ENCODE measurements at places on chromosomes 16 and 17. TPM values are rescaled to one million over a fixed set of nuclear protein-coding genes. Genes with fewer than 3 reads are reported as not detected.

TBC1D3G gene
- total RNA-seq = not detected

P2RX5 gene
- total RNA-seq = 10.0 TPM

CD300H gene
- total RNA-seq = not detected

TBC1D28 gene
- not detected for total RNA-seq

CHST5 gene
- total RNA-seq = 0.16 TPM

DNA sequence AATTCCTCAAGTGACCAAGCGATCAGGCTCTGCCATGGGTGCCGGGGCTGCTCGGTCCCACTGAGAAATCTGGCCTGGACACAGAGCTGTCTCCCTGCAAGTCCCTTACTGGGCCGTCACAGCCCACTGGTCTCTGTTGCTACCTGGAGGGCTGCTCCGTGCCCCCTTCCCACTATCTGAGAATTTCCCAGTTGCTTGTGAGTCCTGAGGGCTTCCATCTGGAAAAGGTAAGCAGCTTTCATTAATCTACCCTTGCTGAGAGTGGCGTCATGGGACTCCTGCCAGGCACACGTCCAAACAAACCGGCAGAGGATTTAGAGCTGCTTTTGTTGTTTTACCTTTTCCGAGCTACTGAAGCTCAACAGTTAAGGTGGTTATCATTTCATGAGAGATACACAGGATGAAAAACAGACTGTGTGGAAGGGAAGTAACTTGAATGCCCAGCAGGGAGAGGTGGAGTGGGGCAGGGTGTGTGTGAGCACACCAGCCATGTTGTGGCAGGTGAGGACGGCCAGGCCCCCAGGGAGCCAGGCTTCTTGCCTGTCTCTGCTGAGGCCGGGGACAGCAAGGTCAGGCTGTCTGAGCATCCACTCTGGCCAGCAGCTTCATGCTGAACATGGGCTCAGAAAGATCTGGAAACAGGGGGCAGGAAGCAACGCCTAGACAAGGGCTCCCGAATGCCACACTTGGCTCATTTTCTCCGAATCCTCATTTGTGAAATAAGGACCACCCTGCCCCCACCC, 50.6 kb downstream of the GTF3C1 start:
- DNase-seq = no peak

GRCh38 chr17:42114118-42114517, 1.6 kb upstream of the DHX58 start:
- no peak for DNase-seq

DNA sequence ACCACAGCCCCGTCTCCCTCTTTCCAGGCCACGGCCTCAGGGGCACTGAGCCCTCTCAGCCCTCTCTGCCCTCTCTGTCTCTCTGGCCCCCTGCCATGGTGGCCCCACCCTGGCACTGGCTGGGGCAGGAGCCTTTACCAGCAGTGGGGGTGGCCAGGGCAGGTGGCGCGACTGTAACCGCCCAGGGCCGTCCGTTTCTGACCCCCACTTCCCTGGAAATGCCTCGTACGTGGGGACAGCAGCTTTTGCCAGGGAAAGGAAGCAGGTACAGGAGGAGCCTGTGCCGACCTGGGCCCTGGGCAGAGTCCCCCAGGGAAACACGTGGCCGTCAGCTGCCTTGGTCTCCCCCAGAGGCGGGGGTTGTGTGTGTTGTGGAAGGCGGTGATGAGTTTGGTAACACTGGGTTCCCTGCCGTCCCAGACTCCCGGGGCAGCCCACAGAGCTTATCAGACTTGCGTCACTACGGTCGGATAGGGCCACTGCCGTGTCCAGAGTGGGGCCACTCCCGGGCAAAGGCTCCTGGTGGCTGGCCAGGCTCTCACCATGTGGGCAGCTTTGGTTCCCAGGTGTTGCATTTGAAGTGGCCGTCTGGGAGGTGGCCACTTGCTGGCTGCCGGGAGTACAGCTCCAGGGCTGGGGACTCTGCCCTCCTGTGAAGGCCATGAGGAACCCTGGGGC, 249.3 kb upstream of the CIBAR2 start:
- no peak for DNase-seq

- DNase-seq = no peak
Measured at GRCh38 chr17:40171750-40172149, 5.5 kb upstream of the RAPGEFL1 start.

GRCh38 chr16:180101-180675, at the start of gene HBQ1:
TSS of gene HBQ1 (plus strand) at chr16:180459. CDS start at chr16:180487, 28 bp downstream.
- no peak for DNase-seq

GRCh38 chr16:11625769-11626168, 39.0 kb upstream of the LITAF start:
- no peak for DNase-seq

- DNase-seq = peak; percentile 15
Measured at GRCh38 chr16:65062736-65063583, 58.9 kb downstream of the CDH11 start.

- DNase-seq = no peak
Measured at GRCh38 chr16:86529160-86529559, 18.8 kb downstream of the FOXF1 start.

DNA sequence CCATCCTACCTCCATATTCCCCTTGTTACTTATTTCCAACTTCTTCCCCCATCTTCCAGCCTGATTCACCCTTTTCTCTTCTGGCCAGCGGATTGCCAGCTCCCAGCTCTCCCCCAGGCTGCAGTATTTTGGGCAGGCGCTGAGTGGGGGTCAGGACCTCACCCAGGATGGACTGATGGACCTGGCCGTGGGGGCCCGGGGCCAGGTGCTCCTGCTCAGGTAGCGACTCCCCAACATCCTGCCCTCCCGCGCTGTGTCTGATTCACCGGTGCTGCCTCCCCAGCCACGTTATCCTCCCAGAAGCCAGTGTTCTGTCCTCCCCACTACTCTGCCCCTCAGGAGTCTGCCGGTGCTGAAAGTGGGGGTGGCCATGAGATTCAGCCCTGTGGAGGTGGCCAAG, 15.4 kb downstream of the COX6A2 start:
- no peak for DNase-seq

DNA sequence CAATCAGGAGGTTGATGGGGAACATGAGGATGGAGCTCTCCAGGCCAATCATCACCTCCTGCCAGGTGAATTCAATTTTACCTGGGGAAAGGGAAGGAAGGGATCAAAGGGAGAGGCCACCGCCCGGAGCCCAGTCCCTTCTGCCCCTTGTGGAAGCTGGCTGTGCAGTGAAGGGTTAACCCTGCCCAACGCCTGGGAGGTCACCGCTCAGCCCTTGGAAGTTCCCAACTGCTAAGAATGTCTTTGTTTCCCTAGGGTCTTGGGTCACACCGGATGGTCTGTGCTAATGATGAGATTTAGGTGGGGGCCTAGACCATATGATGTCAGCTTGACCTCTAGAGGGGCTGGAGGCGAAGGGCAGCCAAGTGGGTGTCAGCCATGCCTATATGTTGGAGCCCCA, 52.1 kb upstream of the GCSH start:
- no peak for DNase-seq

DNA sequence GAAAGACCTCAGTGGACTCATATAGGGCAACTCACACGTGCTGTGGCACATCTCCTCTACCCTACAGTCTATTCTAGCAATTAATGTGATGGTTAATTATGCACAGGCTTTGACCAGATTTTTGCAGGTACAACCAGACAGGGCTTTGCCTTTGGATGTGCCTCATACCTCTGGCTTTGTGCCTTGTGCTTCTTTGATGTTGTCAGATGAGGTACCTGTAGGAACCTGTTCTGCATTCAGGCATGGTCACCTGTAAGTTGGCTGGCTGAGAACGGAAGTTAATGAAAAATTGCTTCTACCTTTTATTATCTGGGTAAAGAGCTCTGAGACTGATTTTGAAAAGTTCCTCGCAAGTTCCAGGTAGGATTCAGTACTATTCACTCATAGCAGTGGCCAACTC, 462.9 kb upstream of the ZFHX3 start:
- no peak for DNase-seq

DNA sequence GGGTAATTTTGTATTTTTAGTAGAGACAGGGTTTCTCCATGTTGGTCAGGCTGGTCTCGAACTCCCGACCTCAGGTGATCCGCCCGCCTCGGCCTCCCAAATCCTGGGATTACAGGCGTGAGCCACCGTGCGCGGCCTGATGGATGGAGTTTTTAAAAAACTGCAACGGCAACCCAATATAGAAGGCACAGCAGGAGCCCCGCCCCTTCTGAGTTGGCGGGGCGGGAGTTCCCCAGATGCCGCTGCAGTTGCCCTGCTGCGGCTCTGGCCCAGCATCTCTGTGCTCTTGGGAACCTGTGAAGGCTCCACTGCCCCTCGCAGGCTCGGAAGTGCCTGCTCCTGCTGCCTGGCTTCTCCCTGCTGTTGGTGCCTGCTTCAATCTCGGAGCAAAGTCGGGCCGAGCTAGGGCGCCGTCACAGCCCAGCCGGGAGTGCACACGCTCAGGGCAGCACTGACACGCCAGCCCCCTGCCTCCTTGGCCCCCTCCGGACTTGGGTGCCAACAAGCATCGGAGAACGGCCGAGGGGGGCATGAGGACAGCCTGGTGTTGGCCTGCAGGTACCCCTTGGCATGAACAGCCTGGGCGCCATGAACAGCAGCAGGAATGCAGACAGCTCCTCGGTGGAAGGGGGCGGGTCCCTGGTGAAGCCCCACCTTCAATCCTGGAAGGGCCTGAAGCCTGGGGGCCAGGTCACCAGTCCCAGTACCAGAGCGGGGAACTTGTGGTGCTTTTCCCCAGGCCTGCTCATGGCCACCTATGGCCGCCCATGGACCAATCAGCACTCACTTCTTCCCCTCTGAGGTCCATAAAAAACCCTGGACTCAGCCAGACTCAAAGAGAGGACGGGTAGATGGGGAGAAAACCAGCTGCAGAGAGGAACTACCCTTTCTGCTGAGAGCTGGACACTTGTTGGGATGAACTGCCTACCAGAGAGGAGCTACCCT, 2.3 kb upstream of the NT5M start:
- no peak for DNase-seq
